ENCODE measurements at places on chromosomes 3 and 15.

GRCh38 chr15:51388726-51389125 is 47.3 kb downstream of the GLDN start:
- DNase-seq = no peak

GRCh38 chr3:41629072-41629471 is 332.8 kb downstream of the ULK4 start:
- DNase-seq = no peak

- DNase-seq = no peak
These were observed 1.7 kb downstream of the PAK2 start for GRCh38 chr3:196741249-196741889.

DNA sequence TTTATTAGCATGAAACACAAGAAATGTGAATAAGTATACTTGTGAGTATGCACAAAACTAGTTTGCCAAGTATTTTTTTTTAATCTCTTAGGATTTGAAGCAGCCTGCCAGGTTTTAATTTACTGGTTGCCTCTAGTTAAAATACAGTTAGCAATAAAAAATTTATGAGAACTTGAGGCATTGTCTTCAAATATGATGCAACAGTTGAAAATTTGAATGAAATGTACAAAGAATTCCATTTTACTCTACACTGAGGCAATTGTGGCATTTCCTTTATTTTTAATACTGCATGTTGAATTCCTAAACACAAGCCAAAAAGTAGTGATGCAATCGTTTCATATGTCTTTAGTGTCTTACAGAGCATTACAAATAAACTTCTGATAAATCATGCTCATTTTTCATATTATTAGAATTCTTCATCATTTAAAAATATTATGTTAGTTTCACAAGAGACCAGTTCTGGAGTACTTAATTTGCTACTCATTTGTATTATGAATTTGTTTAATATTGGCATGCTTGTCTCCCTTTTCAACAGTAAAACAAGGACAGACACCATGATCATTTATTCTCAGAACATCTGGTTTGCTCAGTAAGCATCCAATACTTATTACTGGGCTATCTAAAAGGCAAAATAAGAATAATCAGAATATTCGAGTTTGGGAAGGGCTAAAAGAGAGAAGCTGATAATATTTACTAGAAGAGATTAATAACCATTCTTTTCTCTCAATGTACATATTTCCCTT is 124.8 kb upstream of the PTX3 start:
- no peak for DNase-seq

GRCh38 chr3:189695400-189695799 is 64.2 kb downstream of the TP63 start:
- DNase-seq = no peak

DNA sequence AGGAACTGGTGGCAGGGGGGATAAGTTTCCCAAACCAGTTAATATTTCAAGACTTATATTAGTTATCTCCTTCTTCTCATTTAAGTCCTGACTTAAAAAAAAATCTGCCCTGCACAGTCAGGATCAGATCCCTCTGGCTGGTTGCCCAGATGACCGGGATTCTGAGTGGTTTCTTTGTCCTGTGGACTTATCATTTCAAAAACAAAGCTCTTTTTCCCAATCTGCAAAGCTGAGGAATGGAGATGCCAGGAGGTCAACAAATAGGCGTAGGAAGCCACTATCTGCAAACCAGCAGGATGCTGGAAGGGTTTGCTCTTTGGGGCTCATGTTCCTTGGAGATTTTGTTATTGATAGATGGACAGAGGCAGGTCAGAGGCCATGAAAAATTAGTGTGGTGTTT is 5.8 kb downstream of the C3orf20 start:
- no peak for DNase-seq

- no peak for DNase-seq
These were observed 33.7 kb downstream of the RORA start for GRCh38 chr15:61195116-61196002.

GRCh38 chr3:16051691-16052090 is 122.8 kb upstream of the GALNT15 start:
- DNase-seq = no peak

- DNase-seq = no peak
These were observed 117.6 kb upstream of the CHMP2B start for GRCh38 chr3:87109465-87109864.

DNA sequence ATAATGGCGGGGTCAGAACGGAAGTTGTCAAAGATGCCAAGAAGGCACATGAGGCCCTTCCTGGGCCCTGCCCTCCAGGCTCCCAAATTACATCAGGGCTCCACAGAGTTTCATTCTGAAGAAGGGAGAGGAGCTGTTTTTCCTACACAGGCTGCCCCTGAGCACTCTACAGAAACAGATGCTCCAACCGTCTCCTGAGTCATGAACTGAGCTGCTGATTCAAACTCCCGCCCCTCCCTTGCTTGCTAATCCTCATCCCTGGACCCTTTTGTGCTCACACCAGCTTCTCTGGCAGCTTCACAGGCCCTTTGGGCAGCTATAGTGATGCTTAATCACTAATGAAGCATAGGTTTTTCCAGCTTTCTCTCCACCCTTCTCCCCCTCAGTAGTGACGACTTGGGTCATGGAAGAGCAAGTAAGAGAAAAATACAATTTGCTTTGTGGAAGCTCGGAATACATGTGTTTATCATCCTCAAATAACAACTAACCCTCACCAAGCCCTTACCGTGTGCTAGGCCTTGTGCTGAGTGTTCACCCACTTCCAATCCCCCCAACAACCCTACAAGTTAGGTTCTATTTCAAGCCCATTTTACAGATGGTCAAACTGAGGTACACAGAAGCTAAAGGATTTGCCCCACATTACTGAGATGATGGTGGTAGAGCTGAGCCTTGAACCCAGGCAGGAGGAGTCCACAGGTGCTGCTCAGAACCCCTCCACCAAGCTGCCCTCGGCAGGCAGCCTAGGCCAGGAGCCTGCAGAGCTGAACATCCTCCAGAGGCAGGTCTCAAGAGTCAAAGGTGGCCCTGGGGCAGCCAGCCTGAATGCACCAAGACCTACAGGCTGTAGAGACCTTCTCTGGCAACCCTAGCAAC is 21.9 kb downstream of the MEGF11 start:
- DNase-seq = no peak

DNA sequence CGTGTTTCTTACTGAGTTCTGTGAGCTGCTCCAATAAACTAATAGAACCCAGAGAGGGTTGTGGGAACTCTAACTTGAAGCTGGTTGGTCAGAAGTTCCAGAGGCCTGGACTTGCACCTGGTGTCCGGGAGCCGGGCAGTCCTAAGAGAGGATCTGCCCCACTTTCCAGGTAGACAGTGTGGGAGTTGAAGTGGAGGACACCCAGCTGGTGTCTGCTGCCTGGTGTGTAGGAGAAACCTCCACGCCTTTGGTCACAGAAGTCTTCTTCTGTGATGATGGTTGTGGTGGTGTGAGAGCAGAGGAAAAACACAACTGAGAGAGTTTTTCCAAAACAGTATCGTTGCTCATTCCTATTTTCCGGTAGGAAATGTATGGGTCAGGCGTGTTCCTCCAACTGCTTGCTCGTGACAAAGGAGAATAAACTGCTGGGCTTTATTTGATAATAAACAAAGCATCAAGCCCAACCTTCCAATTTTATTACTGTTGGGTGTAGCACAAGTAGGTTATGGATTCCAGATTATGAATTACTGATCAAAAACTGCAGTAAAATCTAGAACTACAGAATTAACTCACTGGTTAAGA is 137.0 kb downstream of the KLF13 start:
- no peak for DNase-seq

GRCh38 chr3:124951511-124952281 is 17.1 kb upstream of the MUC13 start:
- no peak for DNase-seq

- no peak for DNase-seq
These were observed 4.2 kb downstream of the RAP2B start for GRCh38 chr3:153166206-153166605.

GRCh38 chr15:73757571-73757970 is 4.4 kb upstream of the INSYN1 start:
- DNase-seq = no peak

GRCh38 chr3:8436661-8437287 is 64.8 kb upstream of the LMCD1 start:
- no peak for DNase-seq

- DNase-seq = no peak
These were observed 32.7 kb downstream of the CADM2 start for GRCh38 chr3:84991422-84991900.

- no peak for DNase-seq
These were observed 8.1 kb upstream of the MINDY4B start for GRCh38 chr3:150913133-150913922.

DNA sequence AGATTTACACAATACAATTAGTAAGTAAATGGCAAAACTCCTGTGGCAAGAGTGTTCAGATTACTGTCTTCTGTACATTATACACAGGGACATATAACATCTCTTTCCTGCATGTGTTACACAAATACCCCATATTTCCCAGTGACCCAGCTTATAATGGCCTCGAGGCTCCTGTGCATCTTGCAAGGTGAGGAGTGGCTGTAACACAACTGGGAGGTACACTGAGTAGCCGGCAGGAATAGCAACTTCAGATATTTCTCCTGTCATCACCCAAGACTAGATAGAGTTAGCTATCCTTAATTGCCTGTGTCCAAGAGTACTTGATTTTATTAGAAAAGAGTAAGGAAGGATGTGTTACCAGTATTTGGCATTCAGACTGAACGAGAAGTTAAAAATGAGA is 5.6 kb downstream of the GMPS start:
- DNase-seq = no peak

GRCh38 chr3:195612075-195612800 is 28.5 kb upstream of the APOD start:
- no peak for DNase-seq

DNA sequence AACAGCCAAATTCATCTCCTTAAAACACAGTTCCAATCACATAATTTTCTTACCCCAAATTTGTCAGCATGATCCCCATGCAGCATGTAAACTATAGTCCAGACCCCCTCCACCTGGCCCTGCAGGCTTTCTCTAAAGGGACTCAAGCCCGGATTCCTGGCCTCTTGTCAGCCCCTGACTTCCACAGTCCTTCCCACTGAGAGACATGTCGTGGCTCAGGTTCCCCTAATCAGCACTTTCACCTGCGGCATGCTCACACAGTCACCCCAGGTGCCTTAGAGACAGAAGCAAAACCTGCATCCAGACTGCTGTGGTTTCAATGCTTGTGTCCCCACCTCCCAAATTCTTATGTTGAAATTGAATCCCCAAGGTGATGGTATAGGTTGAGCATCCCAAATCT is 372.7 kb upstream of the ATP10A start:
- DNase-seq = no peak

DNA sequence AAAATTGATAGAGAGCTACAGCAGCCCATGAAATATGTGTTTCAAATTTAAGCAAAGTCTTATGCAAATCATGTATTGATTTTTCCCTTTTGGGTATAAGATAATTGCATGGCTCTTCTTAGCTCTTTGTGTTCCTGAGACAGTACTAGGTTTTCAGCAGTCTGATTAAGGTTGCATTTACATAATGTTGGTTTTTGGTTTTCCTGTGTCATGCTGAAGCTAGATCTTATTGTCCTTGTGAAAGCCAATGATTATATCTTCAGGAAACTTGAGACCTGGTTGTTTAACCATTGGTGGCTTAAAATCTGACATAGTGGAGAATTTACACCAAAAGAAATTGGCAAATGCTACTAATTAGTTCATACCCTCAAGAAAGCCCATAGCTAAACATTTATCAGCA is 392.6 kb downstream of the ZPLD1 start:
- no peak for DNase-seq

DNA sequence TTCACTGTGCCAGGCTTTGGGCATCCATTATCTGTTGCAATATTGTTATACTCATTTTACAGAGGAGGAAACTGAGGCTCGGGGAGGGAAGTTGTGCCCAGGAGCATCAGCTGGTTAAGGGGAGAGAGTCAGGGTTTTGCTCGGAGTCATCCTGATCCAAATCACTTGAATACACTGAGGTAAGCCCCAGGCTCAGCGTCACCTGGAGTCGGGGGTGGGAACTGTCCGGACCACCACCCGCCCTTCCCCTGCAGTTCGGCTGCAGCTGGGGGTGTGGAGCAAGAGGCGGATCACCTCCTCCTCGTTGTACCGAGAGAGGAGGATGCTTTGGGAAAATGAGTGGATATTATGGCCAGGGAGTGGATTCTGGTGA is 646 bp downstream of the HRH1 start:
- no peak for DNase-seq

DNA sequence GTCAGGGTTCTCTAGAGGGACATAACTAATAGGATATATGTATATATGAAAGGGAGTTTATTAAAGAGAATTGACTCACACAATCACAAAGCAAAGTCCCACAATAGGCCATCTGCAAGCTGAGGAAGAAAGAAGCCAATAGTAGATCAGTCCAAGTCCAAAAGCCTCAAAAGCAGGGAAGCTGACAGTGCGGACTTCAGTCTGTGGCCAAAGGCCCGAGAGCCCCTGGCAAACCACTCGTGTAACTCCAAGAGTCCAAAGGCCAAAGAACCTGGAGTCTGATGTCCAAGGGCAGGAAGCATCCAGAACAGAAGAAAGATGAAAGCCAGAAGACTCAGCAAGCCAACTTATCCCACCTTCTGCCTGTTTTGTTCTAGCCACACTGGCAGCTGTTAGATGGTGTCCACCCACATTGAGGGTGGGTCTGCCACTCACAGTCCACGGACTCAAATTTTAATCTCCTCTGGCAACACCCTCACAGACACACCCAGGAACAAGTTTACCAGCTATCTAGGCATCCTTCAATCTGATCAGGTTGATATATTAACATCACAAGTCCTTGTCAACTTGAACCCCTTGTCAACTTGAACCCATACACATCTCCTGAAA is 54.2 kb upstream of the ACAD9 start:
- no peak for DNase-seq

DNA sequence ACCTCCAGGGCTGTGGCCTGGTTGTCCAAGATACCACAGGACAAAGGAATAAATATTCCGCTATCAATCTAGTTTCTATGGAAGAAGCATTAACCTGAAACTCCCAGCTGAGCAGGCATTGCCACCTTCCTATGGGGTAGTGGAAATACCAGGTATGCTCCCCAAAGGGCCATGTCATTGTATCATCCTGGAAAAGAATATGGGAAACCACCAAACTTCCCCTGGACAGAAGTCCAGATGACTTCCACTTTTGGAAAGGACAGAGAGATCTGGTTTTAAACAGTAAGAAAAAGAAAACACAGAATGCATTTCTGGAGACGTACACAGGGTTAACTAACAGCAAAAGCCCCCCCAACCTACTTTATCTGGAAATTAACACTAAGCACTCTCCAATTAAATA is 100.2 kb downstream of the RFTN1 start:
- DNase-seq = no peak

- DNase-seq = peak; percentile 66
These were observed 42.9 kb downstream of the TBC1D2B start for GRCh38 chr15:78034495-78035191.

DNA sequence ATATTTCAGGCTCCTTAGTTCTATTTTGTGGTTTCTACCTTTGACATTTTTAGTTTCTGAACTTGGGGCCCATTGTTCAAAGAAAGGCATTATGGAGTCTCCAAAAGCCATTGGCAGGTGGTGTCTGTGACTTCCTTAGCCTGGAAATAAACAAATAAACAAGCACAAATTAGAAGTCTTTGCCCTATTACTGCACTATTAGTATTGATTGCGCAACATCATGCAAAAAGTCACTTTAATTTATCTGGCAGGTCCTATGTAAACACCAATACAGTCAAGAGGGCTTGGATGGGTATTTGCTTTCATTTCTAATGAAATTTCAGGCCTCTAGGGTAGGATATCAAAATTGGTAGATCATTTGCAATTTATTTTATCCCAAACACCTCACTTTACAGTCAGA is 85.6 kb downstream of the LPP start:
- DNase-seq = no peak

All from GM06990 (cell line).